A375 (cell line): ENCODE measurements at places on chromosomes 5 and 9. TPM values are rescaled to one million over a fixed set of nuclear protein-coding genes. Genes with fewer than 3 reads are reported as not detected.

Gene LCN15
- total RNA-seq, result not detected in 2 replicates

Gene TEK
- 0.16 and 0.30 TPM in 2 replicates for total RNA-seq

Gene ENTPD2
- not detected in 2 replicates for total RNA-seq

Gene SEMA6A
- 2.3 and 3.3 TPM in 2 replicates for total RNA-seq

Gene TTLL11
- total RNA-seq, result 2.9 and 5.2 TPM in 2 replicates

Gene TLR4
- 24.3 and 26.7 TPM in 2 replicates for total RNA-seq

Gene ADAMTS6
- total RNA-seq, result 3.1 and 3.2 TPM in 2 replicates

Gene CYLC2
- total RNA-seq, result not detected in 2 replicates

Gene TNC
- 372 and 373 TPM in 2 replicates for total RNA-seq

Gene PCDHA1
- total RNA-seq, result 2.1 and 2.5 TPM in 2 replicates

Gene NR4A3
- 0.60 and 1.9 TPM in 2 replicates for total RNA-seq

Gene GPRIN1
- total RNA-seq, result 10.1 and 11.0 TPM in 2 replicates

Gene CRAT
- 21.2 and 31.1 TPM in 2 replicates for total RNA-seq

Gene BTNL3
- not detected in 2 replicates for total RNA-seq

Gene PRSS3
- total RNA-seq, result not detected in 2 replicates

Gene LOX
- not detected in 2 replicates for total RNA-seq

Gene RLN1
- 0.21 TPM in 1 of 2 replicates, not detected in the other for total RNA-seq

Gene SLC6A7
- total RNA-seq, result not detected in 2 replicates

Gene PTGER4
- total RNA-seq, result 2.3 and 3.3 TPM in 2 replicates
